ENCODE measurements at places on chromosomes 1 and 21. TPM values are rescaled to one million over a fixed set of nuclear protein-coding genes. Genes with fewer than 3 reads are reported as not detected.
A peak's percentile ranks its signal among the peaks of the same experiment; 100 is the strongest.

The SHISAL2A gene
- total RNA-seq, result not detected

The HFM1 gene
- total RNA-seq, result 1.8 TPM

The TMEM52 gene
- total RNA-seq, result not detected

The RGS8 gene
- not detected for total RNA-seq

DNA sequence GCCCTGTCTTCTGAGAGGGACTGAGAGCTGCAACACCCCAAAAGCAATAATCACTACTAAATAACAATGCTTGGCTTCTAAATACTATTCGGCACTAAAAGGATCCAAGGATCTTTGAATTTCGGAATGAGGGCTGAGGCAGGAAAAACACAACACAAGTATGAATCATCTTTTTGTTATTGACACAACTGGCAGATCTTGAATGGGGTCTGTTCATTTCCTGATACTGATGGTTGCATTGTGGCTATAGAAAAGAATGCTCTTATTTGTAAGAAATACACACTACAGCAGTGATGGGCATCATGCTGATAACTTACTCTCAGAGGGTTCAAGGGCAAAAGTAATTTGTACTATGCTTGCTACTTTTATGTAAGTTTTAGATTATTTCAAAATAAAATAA, 149.2 kb upstream of the PLD5 start:
- H3K4me1 ChIP-seq, result no peaks in the 10 kb centered on the region
- no peak for DNase-seq
- no peak overlapping the region for H3K4me3 ChIP-seq
- no peaks in the 10 kb centered on the region for H3K36me3 ChIP-seq

GRCh38 chr1:78292361-78292760, 198.4 kb upstream of the PTGFR start:
- no peaks in the 10 kb centered on the region for H3K4me1 ChIP-seq
- peak overlapping the region; percentile 59 for H3K27ac ChIP-seq
- no peaks in the 10 kb centered on the region for H3K27me3 ChIP-seq
